ENCODE measurements at places on chromosomes 12 and 14.

DNA sequence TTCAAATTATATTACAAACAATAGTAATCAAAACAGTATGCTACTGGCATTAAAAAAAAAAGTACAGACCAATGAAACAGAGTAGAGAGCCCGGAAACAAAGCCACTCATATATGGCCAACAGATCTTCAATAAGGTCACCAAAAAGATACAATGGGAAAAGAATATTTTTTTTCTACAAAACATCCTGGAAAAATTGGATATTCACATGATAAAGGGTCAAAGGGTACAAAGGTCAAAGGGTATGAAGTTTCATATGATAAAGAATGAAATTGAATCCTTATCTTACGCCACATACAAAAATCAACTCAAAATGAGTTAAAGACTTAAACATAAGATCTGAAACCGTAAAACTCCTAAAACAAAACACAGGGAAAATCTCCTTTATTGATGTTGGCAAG, 168.5 kb upstream of the PELI2 start:
- no peak for DNase-seq

- no peak for DNase-seq
Observed at GRCh38 chr14:54083549-54084239, 127.1 kb upstream of the BMP4 start.

GRCh38 chr12:11877869-11878780, 192.6 kb upstream of the BCL2L14 start:
- DNase-seq, result no peak

DNA sequence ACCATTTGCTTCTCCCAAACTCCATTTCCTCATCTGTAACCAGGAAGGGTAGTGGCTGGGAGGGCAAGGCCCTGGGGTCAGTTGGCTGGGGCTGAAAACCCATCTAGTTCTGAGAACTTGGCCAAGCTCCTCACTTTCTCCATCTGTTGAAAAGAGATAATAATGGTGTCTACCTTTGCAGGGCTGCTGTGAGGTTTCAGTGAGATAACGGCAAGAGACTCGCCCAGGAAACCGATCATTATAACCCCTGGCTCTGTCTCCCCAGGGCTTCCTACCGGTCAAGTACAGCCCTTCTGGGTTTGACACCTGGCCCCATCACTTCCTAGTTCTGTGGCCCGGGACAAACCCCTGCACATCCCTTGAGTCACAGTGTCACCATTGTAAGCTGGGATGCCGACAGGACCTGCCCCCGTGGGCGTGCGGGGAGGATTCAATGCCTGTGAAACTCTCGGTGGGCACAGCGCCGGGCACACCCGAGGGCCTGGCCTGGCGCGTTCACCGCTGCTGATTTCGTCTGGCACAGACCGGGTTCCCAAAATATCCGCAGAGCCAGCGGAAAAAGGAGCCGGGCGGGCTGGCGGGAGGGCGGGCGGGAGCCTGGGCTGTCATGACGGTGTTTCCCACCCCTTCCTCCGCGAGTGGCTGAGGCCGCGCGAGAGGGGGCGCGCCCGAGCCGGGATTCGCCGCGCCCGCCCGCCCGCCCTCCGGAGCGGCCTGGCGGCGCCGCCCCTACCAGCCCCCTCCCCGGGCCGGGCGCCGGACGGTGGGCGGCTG, 4.4 kb downstream of the KMT5A start:
- peak; percentile 58 for DNase-seq

- no peak for DNase-seq
Observed at GRCh38 chr12:71980538-71980937, 41.9 kb downstream of the TPH2 start.

- no peak for DNase-seq
Observed at GRCh38 chr14:99030454-99030853, 241.5 kb downstream of the BCL11B start.

- DNase-seq, result no peak
Observed at GRCh38 chr14:23577004-23577681, 1.4 kb downstream of the JPH4 start.

GRCh38 chr12:66144791-66145754, 14.5 kb upstream of the LLPH start:
- DNase-seq, result no peak

DNA sequence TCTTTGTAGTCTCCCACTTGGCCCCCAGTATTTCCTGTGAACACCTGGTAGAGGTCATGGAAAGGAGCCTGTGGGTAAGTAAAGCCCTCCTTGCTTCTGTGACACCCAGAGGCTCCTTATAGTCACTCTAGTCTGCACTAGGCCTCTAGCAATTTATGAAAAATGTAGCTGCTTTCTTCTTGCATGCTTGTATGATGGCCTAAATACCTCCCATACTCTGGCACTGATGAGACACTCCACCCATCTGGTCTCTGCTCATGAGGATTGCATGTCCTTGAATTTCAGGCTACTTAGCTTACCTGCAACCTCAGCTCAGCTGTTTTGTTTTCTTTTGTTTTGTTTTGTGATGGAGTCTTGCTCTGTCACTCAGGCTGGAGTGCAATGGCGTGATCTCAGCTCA, 4.6 kb upstream of the A2ML1 start:
- DNase-seq, result no peak

DNA sequence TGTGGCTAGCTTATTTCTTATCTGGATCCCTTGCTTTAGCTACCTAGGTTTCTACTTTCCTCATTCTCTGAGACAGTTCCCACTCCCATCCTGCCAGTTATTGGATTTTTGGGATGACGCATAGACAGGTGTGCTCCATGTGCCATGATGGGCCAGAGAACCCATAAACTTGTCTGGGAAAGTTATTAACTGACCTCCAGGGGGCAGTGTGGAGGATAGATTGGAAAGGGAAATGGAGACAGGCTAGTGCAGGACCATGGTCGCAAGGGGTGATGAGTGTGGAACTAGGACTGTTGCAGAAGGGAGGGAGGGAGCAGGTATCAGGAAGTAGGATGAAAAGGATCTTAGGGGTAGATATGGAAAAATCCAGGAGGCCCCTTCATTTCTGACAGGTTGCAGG, 80.3 kb downstream of the ESRRB start:
- no peak for DNase-seq

- DNase-seq, result no peak
Observed at GRCh38 chr12:108914121-108914531, 34.2 kb downstream of the DAO start.

- DNase-seq, result no peak
Observed at GRCh38 chr12:18878676-18879180, 140.8 kb downstream of the CAPZA3 start.

DNA sequence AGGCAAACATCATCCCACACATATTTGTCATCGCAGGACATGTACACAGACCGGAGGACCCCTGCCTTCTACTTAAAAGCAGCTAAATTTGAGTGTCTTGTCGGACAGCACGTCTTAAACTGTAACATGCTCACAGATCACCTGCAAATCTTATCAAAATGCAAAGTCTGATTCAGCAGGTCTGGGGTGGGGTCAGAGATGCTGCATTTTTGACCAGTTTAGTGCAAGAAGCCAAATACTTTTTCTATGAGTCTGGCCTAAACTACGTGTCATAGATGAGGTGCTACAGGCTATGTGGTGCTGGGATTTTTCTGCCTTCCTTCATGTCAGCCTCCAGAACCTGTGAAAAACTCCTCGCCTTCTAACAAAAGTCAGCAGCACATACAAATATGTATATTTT, 178.8 kb upstream of the LHX5 start:
- DNase-seq, result no peak

GRCh38 chr12:105396983-105397382, 66.5 kb downstream of the C12orf75 start:
- DNase-seq, result no peak

DNA sequence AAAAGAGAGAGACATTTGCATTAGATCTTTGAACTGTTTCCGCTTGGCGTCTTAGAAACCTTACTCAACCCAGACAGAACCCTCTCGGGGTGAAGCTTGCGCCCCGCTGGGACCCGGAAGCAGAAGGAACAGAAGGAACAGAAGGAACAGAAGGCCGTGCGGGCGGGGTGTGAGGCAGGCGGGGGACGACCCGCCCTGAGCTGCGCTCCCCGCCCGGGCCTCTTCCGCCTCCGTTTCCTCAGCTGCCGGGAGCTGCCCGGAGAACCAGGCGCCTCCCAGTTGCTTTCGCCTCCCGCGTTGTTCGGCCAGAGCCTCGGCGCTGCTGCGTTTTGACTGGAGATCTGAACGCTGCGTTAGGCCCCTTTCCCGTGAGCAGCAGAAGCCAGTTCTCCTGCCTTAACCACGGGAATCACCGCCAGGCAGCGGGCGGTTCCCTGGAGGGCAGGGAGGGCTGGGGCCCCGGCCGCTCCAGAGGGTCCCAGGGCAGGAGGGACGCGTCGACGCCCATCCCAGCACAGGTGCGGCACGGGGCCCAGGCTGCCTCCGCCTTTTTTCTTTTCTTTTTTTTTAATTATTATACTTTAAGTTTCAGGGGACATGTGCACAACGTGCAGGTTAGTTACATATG, 19.3 kb upstream of the MMP17 start:
- DNase-seq, result no peak

GRCh38 chr14:71451501-71451900, 480.7 kb upstream of the RGS6 start:
- DNase-seq, result no peak

DNA sequence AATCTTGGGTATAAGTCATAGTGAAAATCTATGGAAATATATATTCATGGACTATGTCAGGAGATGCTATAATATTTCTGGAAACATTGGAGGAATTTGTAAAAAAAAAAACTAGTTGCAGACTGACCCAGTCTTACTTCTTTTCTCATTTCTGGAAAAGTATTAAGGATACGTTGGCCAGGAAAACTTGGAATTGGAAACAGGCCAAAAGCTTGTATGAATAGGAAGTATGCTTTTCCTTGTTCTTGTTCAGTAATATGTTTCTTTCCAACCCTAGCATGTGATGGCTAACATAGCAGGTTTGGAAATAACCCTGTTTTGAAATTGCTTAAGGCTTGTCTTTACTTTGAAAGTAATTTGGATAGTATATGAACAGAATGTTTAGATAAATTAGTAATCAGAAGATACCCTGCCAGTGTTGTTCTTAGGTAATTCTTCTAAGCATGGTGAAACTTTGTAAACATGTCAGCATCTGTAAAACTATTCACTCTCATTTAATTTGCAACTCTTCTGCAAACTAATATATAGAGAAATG, 316.2 kb downstream of the NPAS3 start:
- DNase-seq, result no peak

GRCh38 chr12:5172886-5173285, 129.2 kb downstream of the KCNA5 start:
- DNase-seq, result no peak

DNA sequence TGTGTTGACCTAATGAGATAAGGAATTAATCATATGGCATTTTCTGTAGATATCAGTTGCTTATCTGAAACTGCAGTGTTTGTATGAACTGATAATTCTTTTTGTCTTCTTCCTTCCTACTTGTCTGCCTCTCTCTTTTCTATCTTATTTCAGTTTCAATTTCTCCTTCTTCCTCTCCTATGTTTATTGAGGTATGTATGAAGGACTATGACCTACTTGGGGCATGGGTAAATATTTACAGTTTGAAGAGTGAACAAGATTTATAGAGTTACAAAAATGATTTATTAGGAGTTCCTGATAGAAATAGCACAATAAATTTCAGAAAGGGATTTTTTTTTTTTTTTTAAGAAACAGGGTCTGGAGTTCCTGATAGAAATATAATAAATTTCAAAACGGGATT, 88.7 kb upstream of the MUCL1 start:
- no peak for DNase-seq
